Activated T-helper 1 cell treated with anti-CD3 and anti-CD28 coated beads, Interleukin-2, amount 50 U/mL, for 16 hours (primary cell): ENCODE measurements at places on chromosomes 12 and 14.

DNA sequence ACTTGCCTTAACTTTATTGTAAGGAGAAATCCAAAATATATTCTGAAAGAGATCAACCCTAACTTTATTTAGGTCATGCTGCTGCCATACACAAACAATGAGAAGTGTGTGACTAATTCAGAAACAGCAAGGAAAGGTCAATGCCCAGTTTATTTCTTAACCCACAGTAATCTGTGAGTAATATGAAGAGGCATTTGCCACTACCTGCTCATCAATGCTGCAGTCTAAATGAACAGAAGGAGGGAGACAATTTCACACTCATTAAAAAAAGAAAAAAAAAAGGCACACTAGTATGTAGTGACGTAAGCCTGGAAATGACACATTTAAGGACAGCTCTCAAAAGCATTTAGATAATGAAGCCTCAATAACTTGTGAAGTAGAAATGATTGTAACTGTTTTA is 90.5 kb upstream of the FOXN3 start:
- DNase-seq: no peak

GRCh38 chr14:96108911-96109310 is 69.7 kb downstream of the C14orf132 start:
- DNase-seq: no peak

DNA sequence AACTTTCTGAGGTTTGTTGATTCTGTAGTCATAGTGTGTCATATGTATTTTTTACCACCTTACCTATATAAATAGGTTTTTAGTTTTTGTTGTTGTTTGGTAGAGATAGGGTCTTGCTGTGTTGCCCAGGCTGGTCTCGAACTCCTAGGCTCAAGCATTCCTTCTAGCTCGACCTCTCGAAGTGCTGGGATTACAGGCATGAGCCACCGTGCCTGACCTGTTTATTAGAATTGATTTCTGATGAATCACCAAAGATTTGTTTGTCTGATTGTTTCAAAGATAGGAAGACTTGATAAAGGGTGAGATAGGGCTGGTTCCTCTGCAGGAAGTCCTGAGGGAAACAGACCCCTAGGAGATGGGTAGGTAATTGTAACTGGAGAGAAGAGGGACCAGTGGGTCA is 481.6 kb downstream of the PCNX1 start:
- no peak for DNase-seq

- no peak for DNase-seq
Observed at GRCh38 chr14:94145902-94146527, 16.6 kb upstream of the IFI27L2 start.

DNA sequence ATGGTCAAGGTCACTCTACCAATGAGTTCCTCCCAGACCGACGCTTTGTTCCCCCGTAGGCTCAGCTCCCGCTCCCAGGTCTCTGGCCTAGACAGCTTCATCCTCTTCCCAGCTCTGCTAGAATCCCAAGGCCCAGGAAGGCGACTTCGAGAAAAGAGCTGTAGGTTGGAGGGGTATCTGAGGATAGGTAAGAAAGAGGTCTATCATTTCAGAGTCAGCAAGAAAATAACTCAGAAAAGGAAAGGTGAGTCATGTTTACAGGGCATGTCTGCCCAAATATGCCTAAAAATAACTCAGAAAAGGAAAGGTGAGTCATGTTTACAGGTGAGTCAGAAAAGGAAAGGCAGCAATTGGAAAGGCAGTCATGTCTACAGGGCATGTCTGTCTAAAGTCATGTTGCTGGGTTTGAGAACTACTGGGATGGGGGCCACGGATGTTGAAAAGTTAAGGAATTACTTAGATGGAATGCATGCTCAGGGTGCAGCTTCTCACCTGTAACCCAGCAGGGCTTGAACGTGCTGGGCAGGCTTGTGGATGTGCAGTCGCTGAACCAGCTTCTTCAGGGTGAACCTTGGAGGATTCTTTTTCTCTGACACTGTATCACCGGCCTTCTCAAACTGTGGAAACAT is 12.2 kb downstream of the TEP1 start:
- DNase-seq: no peak

GRCh38 chr12:123487428-123487827 is 29.5 kb downstream of the SNRNP35 start:
- DNase-seq: no peak

DNA sequence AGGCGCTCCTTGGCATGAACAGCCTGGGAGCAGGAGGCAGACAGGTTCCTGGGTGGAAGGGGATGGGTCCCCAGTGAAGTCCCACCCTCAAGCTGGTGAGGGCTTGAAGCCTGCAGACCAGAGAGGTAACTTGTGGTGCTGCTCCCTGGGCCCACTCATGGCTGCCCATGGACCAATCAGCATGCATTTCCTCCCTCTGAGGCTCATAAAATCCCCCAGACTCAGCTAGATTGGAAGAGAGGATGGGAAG is 50.2 kb downstream of the A2M start:
- no peak for DNase-seq

DNA sequence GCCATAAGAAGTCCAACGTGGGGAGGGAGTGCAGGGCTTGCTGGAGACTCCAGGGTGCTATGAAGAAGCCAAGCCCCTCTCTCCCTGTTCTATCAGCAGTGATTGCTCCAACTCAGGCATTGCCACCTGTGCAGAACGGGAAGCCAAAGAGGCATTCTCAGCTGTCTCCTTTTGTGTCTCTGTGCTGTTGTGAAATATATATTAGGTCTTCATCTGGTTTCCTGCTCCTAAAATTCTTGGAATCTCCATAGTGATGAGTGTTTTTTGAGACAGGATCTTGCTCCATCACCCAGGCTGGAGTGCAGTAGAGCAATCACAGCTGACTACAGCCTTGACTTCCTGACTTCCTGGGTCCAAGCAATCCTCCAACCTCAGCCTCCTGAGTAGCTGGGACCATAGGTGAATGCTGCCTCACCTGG is 51.2 kb upstream of the AEBP2 start:
- DNase-seq: no peak

GRCh38 chr12:93944911-93945310 is 203.5 kb upstream of the PLXNC1 start:
- no peak for DNase-seq

DNA sequence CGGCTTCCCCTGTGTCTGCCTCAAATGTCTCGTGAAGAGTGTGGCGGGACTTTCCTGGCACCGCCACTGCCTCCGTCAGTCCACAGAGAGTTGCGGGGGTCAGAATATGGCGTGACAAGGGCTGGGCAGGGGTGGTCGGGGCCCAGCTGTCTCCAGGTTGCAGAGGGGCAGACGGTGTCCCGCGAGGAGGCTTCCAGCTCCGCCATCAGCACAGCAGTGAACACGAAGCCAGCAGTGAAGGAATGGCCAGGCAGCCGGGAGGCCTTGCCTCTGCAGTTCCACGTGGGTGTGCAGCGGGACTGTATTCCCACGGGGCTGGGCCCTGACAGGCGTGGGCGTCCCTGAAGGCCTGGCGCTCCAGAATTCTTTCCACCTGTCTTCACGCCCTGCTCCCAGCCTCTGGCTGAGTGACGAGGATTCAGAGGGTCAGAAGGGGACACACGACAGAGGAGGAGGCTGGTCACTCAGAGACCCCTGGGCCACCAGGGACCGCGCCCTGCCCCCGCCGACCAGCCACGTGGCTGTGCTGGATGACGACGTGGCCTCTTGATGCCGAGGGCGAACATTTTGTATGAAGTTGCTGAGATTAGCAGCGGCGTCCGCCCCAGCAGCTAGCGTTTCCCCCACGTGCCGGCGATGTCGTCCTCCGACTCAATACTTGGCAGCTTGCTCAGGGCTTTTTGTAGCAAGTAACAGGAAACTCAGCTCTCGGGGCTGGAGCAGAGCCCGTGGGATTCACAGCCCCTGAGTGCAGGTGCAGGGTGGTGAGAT is 25.0 kb upstream of the GALNT9 start:
- DNase-seq: no peak

DNA sequence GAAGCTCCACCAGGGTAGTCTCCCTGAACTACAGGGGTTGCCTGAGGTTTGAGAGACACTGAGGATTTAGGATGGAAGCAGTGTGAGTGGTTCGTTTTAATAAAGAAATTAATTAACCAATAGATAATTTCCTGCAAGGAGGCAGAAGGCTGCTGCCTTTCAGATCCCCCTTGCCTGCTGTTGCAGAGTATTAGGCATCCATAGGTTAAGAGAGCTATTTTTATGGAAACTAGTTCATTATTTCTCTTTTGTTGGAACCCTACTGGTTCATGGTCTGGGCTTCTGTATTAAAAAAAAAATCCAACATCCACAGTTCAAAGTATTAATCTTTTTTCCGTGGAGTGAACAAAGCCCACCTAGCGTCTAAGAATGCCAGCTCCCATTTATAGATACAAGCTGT is 50.5 kb upstream of the RTRAF start:
- DNase-seq: no peak

DNA sequence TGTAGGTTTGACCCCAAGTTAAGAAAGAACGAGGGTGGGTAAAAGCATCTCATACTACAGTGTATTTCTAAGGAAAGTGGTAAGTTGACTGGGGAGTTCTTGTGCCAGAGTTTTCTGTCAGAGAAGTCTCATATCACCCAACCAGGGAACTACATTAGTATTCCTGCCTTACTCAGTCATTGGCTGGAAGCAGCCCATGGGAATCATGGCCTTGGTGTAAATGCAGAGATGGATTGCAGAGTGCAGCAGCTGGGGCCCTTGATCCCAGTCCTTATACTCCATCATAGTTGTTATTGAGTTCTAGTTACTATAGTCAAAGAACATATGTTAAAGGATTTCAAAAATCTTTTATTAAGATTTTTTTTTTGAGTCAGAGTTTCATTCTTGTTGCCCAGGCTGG is 105.8 kb downstream of the MNAT1 start:
- DNase-seq: no peak

GRCh38 chr14:60166142-60166541 is 944 bp upstream of the DHRS7 start:
- no peak for DNase-seq

GRCh38 chr12:6667559-6668210 is 4.8 kb upstream of the ING4 start:
- DNase-seq: no peak

DNA sequence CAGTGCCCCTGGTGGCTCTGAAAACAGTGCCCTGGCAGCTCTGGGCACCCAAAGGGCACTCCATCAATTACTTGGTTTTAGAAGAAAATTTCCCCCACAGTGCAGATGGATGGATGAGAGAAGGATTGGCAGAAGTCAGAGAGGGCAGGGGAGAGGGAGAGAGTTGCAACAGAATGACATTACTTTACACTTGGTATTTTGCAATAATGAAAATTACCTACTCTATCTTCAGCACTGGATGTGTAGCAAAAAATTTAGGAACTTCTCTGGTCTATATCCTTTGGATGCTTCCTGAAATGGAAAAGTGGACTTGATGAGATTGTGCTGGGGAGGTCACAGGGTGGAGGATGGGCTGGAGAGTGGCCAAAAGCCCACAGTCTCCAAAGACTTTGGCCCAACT is 193.2 kb downstream of the CHST11 start:
- DNase-seq: no peak

DNA sequence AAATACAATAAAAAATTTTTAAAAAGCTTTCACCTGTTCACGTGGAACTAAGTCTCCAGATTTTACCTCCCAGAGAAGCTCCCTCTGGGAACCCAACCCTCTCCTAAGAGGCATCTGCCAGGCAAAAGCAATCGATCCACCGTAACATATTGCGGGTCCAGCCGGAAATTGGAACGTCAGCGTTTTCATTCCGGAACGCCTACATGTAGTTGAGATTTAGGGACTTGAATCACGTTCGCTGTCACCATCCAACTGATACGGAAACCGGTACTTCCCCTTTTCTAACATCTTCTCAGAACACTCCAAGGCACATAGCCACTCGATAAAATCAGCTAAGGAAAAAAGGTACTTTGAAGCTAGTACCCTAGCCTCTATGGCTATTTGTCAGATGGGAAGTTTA is 70.3 kb downstream of the COX16 start:
- DNase-seq: no peak

DNA sequence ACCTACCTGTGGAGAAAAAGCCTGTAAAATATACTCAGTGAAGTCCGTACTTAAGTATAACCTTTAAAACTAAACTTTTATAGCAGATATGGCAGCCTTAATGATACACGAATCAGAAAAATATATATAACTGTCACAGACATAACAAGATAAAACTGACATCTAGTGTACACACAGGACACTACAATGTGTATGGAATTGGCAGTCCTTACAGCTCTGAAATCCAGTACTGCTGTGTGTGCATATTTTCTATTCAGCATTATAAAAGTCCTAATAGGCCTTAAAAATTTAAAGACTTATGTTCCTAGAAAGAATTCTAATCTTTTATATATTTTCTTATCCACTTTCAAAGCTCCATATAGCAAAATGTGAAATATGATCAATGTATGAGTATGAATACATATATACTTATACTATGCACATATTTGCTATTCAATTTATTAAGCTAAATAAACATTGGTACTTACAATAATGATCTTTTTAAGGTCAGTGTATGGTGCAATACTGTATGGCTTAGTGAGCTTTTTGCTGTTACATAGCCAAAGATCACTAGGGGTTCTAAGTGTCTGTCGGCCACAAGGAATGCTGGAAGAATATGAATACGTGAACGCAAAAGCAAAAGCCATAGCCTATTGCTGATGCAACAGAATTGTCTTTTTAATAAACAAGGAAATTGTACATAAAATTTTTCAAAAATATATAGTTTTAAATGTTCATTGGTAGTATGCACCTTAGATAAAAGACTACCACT is 69.2 kb downstream of the C2CD5 start:
- DNase-seq: no peak

GRCh38 chr12:95224202-95225170 is 6.9 kb downstream of the VEZT start:
- no peak for DNase-seq

DNA sequence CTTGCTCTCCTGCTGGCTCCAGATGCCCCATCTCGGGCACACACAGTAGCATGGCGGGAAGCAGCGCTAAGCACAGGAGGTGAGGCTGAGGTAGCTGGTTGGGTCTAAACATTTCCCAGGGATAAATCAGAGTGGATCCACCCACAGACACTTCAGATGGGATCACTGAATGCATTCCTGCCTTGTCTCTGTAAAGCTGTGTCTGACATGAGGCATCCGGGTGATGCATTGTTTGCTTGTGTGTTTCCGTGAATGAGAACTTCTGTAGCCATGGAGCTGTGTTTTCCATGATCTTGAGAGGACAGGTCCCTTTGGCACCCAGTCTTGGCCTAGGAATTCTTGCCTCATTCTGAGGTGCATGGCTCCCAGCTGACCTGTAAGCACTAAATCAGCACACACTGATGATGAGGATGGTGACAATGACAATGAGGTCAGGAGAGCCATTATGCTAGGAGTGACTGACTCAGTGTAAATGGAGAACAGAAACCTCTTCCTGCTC is 6.7 kb upstream of the KRT75 start:
- DNase-seq: no peak
